ELF-1 (cell line): ENCODE measurements at places on chromosomes 2 and 18.

- DNase-seq: no peak
Observed at GRCh38 chr2:194494401-194494800, 1162.6 kb upstream of the SLC39A10 start.

GRCh38 chr2:107807988-107808387, 18.7 kb upstream of the RGPD4 start:
- no peak for DNase-seq

DNA sequence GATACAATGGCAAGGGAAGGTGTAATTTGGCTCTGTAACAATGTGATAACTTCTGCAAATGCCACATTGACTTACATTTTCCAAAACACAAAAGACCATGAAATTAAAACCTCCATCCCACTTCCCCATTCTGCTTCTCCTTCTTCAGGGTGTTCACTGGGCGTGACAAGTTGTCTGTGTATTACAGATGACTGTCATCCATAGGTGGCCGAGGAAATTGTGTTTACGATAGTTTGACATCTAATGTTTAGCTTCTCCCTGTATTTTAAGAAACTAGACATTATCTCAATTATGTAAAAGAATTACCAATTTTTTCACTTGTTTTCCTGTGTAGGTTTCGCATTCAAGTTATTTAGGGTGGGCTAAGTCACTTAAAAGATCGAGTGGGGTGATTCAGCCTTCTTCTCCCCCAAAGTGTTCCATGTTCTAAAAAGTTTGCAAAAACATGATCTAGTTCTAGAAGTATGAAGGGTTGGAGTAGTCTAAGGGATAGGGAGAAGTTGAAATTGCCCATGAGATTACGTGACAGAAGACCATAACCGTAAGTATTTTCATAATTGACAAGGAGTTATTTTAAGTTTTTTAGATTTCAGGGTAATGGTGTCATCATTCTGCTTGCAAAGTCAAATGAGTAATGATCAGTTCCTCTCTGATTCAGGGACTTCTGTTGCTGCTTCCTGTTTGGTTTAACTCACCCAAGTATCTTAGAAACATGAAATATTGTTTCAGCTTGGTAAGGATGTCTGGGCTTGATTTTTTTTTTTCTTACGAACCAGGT, 25.2 kb upstream of the CYTIP start:
- DNase-seq: no peak

GRCh38 chr2:240819858-240820606, at the start of gene KIF1A:
Gene KIF1A, minus strand, starts transcription at chr2:240820219. Its CDS starts 22,467 bp downstream, at chr2:240797752.
- no peak for DNase-seq

DNA sequence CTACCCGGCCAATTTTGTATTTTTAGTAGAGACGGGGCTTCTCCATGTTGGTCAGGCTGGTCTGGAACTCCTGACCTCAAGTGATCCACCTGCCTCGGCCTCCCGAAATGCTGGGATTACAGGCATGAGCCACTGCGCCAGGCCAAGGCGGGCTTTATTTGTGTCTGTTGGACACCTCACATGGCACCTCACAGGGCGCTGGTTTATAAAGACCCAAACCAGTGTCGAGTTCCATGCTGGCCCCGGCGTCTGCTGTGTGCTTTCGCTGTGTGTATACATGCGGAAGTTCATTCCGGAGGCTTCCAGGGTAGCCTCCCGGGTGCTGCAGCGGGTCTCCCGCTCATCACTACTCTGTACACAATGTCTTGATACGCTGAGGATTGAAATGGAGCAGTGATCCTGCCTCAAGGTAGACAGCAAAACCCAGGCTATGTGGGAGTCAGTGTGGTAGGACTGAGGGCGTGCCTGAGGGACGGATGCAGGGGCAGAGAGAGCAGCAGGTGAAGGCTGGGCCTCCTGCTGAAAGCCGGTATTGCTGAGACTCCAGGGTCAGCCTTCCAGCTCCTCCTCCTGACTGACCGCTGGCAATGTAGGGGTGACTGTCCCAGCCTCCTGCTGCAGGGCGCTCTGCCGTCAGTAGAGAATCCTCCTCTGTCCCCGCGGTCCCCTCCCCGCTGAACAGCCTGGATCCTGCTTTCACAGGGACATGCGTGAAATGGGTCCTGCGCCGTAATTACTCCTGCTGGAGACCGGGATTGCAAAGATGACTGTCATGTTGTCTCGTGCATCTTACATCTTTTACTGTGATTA, 22.7 kb downstream of the LDLRAD4 start:
- DNase-seq: no peak

DNA sequence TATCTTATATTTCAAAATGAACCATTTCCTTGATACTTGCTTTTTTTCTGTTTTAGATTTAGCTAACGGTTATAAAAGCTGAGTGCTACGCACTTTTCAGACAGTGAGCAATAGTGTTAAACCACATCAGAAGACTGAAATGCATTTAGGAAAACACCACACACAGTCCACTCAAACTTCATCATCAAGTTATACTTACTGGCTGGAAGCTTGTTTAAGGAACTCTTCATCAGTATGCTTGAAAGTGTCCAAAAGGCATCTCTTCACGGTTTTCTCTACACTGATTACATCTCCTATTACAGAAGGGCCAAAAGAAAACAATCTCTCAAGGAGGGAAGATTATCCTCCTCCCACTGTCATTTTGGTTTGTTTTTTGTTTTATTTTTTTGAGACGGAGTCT, 19.7 kb downstream of the ILKAP start:
- DNase-seq: no peak

- DNase-seq: no peak
Observed at GRCh38 chr18:52723550-52723970, 383.6 kb downstream of the DCC start.

- no peak for DNase-seq
Observed at GRCh38 chr18:65073060-65073550, 677.7 kb upstream of the CDH7 start.

DNA sequence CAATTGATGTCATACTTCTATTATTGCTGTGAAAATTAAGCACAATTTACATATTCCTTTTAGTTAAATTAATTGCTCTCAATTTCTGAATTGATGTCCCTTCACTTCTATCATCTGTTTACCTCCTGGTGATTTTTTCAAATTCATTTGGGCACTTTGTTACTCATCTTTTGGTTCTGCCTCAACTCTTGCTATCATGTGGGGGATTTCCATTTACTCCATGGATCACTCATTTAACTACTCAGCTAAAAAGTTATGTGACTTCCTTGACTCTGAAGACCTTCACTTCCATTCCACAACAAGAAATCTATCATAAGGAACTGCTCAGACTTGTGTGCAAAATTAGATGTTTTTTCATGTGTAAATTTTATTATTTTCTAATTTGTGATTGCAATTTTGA, 126.2 kb downstream of the EHBP1 start:
- DNase-seq: no peak

DNA sequence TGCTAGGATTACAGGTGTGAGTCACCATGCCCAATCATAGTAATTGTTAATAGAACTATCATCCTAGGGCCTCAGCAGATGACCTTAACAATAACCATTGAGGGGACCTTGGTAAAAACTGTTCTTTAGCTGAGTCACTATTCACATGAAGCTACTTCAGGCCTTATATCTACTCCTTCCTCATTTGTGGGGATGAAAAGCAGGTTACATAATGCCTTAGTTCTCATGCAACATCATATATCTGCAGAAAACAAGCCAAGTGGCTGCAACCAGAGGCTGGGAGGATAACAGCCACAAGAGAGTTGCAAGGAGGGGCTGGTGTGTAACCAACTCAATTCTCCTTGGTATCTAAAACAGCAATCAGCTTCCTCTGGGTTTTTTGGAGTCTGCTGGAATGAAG, 445.4 kb downstream of the NBAS start:
- DNase-seq: no peak
